AG04450 (cell line): ENCODE measurements at places on chromosomes 3 and 15. TPM values are rescaled to one million over a fixed set of nuclear protein-coding genes. Genes with fewer than 3 reads are reported as not detected.

The IVD gene
- 49.3 and 49.4 TPM in 2 replicates for polyA plus RNA-seq

- DNase-seq, result no peak
These were observed 2.8 kb downstream of the FNDC3B start for GRCh38 chr3:172042136-172042662.

The TLR9 gene
- polyA plus RNA-seq, result 0.02 and 0.05 TPM in 2 replicates

The XCR1 gene
- polyA plus RNA-seq, result not detected in 2 replicates

The RAB5A gene
- 44.5 and 58.7 TPM in 2 replicates for polyA plus RNA-seq

GRCh38 chr15:38620098-38620497 is 55.5 kb upstream of the RASGRP1 start:
- no peak for DNase-seq

The SLC22A13 gene
- polyA plus RNA-seq, result 0.15 and 0.19 TPM in 2 replicates

The LMCD1 gene
- polyA plus RNA-seq, result 39.1 and 49.5 TPM in 2 replicates

DNA sequence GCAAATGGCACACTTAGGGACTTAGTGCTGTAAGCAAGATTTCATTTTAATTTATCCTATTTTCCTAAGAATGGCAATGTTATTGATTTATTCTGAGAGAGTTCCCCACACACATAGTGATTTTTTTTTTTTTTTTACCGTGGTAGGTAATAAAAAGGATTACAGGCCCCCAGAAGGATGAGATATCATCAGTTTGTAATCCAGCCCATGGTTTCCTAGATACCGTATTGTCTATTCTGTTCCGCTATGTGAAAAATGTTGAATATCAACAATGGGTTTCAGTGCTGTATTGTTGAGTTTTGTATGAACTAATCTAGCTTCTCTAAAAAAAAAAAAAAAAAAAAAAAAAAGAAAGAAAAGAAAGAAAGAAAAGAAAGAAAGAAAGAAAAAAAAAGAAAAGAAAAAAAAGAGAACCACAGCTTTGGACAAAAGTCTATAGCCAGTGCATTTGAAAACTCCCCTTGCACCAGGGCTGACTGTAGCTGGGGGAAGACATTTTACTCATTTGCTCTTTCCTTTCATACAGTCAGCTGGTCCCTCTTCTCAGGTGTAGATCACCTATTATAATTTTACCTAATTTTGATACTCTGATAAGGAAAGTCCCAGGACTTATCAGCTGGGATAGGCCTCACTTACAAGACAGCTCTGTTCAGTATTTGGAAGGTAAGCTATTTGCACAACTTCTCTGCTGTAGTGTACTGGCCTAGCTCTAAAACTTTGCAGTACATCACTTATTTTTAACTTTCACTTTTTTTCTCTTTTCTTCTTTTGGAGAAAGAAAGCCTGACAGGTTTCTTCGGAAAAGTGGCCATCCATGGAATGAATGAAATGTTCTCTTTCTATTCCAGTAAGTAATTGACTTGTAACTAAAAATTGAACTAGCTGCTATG is 101.4 kb upstream of the SOX2 start:
- DNase-seq, result no peak
